ENCODE measurements at places on chromosomes 4 and X.

GRCh38 chr4:124061413-124061812 is 651.1 kb downstream of the ANKRD50 start:
- no peak for DNase-seq

GRCh38 chr4:66554826-66555225 is 884.5 kb upstream of the EPHA5 start:
- no peak for DNase-seq

DNA sequence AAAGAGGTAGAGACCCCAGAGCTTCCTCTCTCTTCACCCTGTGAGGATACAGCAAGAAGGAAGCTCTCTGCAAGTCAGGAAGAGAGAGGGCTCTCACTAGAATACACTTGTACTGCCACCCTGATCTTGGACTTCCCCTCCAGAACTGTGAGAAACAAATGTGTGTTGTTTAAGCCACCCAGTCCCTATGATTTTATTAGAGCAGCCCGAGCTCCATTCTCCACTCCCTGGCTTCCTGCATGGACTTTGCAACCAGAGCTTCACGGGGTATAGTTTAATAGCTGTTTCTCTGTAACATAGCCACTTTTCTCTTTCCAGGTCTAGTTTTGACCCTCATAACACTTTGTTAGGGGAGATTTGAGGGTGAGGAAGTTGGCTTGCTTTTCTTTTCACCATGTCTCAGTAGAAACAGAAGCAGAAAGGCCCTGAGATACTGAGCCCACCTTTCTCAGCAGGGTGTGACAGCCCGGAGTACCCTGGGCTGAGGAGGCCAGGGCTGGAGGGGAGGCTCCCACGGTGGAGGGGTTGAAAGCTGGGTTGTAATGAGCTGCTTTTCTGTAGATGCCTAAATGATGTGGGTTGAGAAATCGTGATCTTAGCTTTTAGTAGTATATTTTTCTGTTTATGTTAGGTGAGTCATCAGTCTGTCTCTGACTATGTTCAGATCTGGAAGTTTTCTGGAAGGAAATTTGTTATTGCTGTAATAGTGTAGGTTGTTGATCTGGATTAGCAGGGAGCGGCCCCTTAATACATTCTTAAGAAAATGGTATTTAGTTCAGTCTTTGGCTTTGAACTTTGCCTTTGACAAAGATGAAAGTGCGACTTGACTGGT is 118.6 kb downstream of the PTTG2 start:
- no peak for DNase-seq

DNA sequence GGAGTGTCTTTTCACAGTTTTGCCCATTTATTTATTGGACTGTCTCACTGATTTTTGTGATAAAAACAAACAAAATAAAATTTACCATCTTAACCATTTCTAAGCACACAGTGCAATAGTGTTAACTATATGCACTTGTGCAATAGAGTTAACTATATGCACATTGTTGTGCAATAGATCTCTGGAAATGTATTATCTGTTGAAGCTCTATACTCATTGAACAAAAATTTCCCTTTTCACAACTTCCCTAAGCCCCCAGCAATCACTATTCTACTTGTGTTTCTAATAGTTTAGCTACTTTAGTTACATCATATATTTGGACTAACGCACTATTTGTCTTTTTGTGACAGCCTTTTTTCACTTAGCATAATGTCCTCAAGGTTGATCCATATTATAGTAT is 59.7 kb upstream of the BEX4 start:
- no peak for DNase-seq

- DNase-seq = no peak
Measured at GRCh38 chr4:37541956-37542355, 144.2 kb downstream of the RELL1 start.

DNA sequence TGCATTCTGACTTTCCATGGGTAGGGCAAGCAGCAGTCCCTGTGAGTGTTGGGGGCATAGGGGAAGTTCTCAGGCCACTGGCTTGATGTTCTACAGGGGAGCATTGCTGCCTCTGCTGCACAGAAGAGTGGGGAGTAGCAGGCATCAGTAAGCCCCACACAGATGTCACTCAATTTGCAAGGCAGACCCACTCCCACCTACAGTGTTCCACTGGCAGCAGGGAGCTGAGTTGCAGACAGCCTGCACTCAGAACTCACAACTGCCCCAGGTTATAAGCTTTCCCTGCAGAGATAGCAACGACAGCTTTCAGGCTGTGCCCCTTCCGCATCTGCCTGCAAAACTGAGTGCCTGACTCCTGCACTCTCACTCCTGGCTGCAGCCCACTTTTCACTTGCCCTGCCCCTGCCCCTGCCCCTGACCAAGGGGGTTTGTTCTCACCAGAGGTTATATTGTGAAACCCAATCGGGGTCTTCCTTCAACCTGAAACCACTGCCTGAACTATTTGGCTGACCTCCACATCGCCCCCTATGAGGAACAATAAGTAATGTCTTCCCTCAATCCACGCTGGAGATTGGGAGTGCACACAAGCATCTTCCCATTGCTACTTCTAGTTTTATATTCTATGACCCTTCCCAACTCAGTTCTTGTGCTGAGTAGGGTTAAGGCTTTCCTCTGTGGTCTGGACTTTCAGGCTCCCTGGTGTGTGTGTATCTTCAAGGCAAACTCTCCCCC is 227.4 kb upstream of the CXorf51B start:
- no peak for DNase-seq

DNA sequence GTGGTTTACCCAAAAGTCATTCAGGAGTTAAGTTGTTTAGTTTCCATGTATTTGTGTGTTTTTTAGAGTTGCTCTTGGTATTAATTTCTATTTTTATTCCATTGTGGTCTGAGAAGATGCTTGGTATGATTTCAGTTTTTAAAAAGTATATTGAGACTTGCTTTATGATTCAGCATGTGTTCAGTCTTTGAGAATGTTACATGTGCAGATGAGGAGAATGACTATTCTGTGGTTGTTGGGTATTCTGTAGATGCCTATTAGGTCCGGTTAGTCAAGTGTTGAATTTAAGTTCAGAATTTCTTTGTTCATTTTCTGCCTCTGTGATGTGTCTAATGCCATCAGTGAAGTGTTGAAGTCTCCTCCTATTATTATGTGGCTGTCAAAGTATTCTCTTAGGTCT is 249.4 kb downstream of the ARHGAP10 start:
- DNase-seq = no peak

DNA sequence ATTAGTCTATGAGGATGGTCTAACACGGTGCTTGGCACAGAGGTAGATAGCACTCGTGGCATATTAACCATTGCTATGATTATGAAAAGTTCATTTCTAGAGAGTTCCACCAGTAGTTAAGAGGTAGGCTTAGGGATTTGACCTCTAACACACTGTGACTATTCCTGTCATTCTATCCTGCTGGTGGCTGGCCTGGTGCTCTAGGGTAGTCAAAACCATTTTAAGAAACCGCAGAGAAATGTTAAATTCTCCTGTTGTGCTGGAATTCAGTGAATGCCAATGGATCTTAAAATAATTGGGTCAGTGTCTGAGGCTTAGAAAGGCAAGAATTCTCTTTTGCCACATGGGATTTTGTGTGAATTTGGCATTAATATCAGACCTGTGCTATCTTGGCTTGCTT is 53.9 kb downstream of the VGLL1 start:
- DNase-seq = no peak

DNA sequence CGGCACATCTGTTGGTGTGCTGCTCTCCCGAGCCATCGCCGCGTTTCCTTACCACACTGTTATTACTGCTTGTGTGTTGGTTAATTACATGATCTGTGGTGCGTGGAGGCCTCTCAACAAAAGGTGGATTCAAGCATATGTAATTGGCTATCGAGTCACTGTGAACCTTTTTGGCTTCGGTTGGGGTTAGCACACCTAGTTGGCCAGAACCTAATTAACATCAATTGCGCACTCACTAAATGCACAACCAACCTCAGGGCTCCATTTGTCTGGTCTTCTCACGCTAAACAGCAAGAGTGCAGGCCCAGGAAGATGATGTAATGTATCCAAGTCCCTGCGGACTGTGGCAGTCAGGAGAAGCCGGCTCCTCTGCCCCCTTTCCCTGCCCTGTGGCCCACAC is 17.4 kb downstream of the ENPP6 start:
- DNase-seq = no peak

DNA sequence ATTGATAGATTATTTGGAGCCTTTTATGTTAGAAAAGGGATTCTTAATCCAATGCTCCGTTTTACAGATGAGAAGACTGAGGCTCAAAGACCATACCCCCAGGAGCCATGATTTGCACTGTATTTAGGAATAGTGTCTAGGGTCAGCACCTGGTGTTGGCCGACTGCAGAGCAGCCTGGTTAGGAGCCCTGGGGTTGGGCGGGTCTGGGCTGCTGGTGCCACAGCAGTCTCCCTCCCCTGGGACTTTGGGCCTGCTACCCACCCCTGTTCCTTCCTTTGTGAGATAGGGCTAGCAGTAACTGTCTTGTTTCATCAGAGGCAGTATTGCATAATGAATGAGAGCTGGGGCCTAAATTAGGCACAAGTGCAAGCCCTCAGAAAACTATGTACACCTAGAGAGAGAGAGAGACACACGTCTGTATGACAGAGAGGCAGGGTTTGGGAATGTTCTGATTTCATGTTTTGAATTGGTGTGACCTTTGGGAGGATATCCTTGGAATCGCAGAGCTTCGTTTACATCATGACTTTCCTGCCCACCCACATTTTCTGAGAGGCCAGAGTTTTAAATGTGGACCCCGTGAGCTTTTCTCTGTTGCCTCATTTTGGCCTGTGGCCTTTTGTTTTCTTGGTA is 111.7 kb downstream of the PTTG2 start:
- DNase-seq = no peak
